ENCODE measurements at places on chromosomes 5 and 9. TPM values are rescaled to one million over a fixed set of nuclear protein-coding genes. Genes with fewer than 3 reads are reported as not detected.

TMOD1 gene
- 7.8 TPM for polyA plus RNA-seq

MTMR12 gene
- polyA plus RNA-seq: 53.6 TPM

LSM11 gene
- 7.7 TPM for polyA plus RNA-seq

ELOVL7 gene
- polyA plus RNA-seq: 1.8 TPM

FOXD4L3 gene
- polyA plus RNA-seq: 0.18 TPM

CYLC2 gene
- 31.5 TPM for polyA plus RNA-seq

TMEM250 gene
- 29.4 TPM for polyA plus RNA-seq

BARHL1 gene
- polyA plus RNA-seq: 0.13 TPM

GNA14 gene
- polyA plus RNA-seq: 4.4 TPM

SPDL1 gene
- 36.8 TPM for polyA plus RNA-seq

CDH12 gene
- polyA plus RNA-seq: 2.3 TPM

SLC36A3 gene
- polyA plus RNA-seq: 21.9 TPM

CYSRT1 gene
- polyA plus RNA-seq: 3.0 TPM

TAF11L2 gene
- polyA plus RNA-seq: not detected

MYOZ3 gene
- 10.4 TPM for polyA plus RNA-seq

PSMB7 gene
- polyA plus RNA-seq: 310 TPM

SH2D3C gene
- 8.8 TPM for polyA plus RNA-seq

PTGDS gene
- polyA plus RNA-seq: 4,976 TPM

SPINK4 gene
- polyA plus RNA-seq: not detected

TSSK1B gene
- polyA plus RNA-seq: 95.7 TPM

DOK3 gene
- 10.4 TPM for polyA plus RNA-seq

SMU1 gene
- polyA plus RNA-seq: 17.1 TPM

OTP gene
- polyA plus RNA-seq: 1.5 TPM

IFNA2 gene
- not detected for polyA plus RNA-seq

SPINK13 gene
- polyA plus RNA-seq: 3.0 TPM

DRD1 gene
- polyA plus RNA-seq: 0.21 TPM

CDK9 gene
- 77.1 TPM for polyA plus RNA-seq

NOXA1 gene
- polyA plus RNA-seq: 2.5 TPM

LHX6 gene
- polyA plus RNA-seq: 8.8 TPM

WNT8A gene
- polyA plus RNA-seq: 1.4 TPM

PCDHGC5 gene
- polyA plus RNA-seq: 0.50 TPM

PDZD2 gene
- polyA plus RNA-seq: 47.3 TPM

Data from testis (tissue), 5 donors.